ENCODE measurements at places on chromosomes 13 and 19. TPM values are rescaled to one million over a fixed set of nuclear protein-coding genes. Genes with fewer than 3 reads are reported as not detected.

The ZNF234 gene
- 2.0 TPM for total RNA-seq

DNA sequence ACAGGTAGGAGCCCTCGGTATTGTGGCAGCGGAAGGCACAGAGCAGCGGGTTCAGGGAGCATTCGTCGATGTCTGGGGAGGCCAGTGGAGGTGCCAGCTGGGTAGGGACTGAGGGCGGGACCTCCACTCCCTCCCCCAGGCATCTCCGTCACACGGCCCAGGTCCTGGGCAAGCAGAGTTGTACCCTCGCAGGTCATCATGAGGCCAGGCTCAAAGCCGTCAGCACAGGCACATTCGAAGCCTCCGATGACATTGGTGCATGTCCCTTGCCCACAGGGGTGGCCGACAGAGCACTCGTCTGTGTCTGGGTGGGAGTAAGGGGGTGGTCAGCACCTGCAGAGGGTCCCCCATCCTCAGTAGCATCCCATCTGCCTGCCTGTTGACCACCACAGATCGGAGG is 35.3 kb downstream of the CCL25 start:
- no peak for DNase-seq

GRCh38 chr19:47433121-47433520 is 13.8 kb upstream of the MEIS3 start:
- DNase-seq: no peak

- DNase-seq: no peak
Observed at GRCh38 chr19:2775556-2776430, 7.3 kb downstream of the SGTA start.

DNA sequence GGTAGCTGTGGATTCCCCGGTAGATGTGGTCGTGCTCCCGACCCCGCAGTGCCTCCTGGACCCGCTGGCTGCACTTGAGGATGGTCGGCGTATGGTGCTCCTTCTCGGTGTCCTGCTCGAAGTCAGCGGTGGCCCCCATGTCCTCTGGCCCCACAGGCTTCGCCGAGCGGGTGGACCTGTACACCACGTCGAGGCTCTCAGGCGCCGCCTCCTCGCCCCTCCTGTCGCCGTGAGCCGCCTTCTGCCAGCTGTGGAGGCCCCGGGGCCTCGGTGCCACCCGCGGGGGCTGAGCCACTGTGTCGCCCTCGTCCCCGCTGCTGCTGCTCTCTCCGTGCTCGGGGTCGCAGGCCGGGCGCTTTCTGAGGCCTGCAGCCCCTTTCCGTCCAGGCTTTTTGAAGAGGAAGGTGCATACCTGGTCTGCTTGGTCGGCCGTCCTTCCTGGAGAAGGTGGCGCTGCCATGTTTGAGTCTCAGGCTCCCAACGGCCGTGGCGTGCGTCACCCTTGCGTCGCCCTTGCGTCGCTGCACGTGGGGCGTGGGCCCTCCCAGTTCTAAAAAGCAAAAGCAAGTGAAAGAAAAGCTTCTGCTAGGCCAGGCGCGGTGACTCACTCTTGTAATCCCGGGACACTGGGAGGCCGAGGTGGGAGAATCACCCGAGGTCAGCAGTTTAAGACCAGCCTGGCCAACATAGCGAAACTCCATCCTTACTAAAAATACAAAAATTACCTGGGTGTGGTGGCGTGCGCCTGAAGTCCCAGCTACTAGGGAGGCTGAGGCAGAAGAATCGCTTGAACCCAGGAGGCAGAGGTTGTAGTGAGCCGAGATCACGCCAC is at the start of gene RNF113B:
Gene RNF113B (minus strand): TSS at position 493 of the 832 bp plus-strand sequence. CDS start 33 bp downstream, at position 460.
- DNase-seq: no peak

DNA sequence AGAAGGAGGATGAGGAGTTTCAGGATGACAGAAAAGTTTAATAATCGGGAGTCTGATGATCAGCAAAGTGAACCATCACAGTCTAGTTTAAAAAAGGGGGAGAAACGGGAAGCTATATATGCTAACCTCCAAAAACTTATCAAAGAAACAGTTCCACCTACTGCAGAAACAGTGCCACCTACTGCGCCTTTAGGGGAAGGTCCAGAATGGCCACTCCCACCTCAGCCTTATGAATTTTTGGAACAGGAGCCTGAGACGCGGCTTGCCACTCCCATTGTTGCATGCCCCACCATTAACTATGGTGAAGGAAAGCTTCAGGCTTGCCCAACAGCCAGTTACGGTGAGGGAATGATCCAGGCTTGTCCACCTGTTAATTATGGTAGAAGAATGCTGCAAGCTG is 929.0 kb downstream of the SLITRK6 start:
- no peak for DNase-seq
